ENCODE measurements at places on chromosomes 13 and 19.

DNA sequence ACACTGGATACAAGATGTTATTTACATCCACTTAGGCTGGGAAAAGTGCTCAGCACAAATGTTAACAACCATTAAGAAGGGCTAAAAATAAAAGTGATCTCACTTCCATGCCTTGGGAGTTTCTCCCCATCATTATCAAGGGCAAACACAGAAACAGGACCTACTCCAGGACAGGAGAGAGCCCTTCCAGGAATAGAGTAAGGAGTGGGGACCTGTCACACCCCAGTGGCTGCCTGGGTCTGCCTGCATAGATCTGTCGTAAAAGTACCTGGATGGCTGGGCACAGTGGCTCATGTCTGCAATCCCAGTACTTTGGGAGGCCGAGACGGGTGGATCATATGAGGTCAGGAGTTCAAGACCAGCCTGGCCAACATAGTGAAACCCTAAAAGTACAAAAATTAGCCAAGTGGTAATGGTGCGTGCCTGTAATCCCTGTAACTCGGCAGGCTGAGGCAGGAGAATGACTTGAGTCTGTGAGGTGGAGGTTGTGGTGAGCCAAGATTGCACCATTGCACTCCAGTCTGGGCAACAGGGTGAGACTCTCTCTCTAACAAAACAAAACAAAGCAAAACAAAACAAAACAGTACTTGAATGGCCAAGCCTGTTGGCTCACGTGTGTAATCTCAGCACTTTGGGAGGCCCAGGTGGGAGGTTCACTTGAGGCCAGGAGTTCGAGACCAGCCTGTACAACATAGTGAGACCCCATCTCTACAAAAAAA is 5.6 kb downstream of the ATP8A2 start:
- DNase-seq = no peak

- DNase-seq = peak; percentile 98
These were observed at the start of gene RAD23A for GRCh38 chr19:12945479-12946091. TSS of gene RAD23A (plus strand) at chr19:12945862. CDS start at chr19:12945949, 87 bp downstream.

DNA sequence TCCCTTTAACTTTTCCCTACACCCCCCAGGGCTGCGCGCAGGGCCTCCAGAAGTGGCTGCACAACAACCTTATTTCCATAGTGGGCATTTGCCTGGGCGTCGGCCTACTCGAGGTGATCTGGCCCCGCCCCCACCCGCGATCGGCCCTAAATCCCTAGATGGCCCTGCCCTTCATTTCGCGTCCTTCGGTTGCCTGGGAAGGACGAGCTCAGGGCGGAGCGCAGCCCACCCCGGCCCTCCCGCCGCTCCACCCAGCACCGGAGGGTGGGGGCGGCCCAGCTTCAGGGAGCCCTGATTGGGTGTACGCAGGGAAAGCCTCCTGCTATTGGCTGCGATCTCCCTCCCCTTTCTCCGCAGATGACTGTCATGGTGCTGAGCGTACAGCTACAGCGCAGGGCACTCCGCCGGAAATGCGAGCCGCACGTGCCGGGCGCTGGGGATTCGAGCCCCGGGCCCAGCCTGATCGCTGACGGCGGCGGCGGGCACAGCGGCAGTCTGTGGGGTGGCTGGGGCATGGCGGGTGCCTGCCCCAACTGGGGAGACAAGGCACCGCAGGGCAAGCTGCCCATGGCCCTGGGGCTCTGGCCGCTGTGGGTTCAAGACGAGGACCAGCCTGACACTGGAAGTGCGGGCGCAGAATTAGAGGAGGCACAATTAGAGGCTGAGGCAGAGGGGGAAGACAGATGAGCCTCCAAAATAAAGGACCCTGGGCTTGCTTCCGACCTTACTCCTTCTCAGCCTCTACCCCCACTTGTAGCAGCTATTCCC is 4.3 kb downstream of the CD37 start:
- peak; percentile 48 for DNase-seq

DNA sequence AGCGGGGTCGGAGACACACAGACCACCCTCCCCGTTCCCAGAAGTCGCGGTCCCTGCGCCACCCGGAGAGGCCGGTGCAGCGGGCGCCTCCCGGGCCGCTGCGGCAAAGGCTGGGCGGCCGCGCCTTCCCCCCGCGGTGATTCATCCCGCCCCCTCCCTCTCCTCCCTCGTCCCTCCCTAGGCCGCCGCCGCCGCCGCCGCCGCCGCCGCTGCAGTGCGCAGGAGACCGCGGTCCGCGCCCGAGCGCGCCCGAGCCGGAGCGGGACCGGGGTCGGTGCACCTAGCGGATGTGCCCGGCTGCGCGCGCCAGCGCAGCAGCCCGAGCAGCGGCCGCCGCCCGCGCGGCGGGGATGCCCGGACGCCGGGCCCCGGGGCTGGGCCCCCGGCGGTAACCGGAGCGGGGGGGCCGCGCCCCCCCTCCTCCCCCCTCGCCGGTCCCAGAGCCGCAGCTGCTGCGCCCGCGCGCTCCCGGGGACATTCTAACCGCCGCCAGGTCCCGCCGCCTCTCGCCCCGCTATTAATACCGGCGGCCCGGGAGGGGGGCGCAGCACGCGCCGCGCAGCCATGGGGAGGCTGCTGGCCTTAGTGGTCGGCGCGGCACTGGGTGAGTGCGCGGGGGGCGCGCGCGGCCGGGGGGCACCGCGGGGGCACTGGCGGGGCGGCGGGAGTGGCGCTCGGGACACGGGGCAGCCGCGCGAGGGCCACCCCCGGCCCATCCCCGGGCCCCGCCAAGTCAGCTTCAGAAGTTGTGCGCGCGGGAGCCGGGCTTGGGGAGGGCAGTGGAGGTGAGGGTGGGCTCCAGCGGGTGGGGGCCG is at the start of gene SCN1B:
Gene SCN1B (plus strand): TSS at position 214 of the 815 bp plus-strand sequence. CDS start 351 bp downstream, at position 565.
- DNase-seq = no peak

- no peak for DNase-seq
These were observed 18.3 kb upstream of the ZNF846 start for GRCh38 chr19:9786819-9787218.

- no peak for DNase-seq
These were observed 156.9 kb downstream of the KCTD15 start for GRCh38 chr19:33953592-33953991.

- no peak for DNase-seq
These were observed 12.1 kb upstream of the ZSCAN1 start for GRCh38 chr19:58021541-58022282.

DNA sequence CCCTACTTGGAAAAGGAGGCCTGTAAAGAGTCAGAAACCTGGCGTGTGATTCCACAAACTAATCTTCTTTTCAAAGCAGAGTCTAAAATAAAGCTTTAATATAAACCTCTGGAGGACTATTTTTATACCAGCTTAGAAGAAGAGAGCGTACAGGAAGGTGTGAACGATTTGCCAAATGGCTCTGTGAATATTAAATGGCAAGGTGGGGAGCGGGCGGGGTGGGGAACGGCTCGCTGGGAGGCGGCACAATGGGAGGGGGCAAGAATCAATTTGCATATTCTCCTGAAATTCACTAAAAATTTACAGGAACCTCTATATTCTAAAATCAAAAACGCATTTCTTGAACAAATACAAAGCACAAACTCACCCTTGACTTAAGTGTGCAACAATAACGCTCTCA is 982 bp downstream of the ZNF780B start:
- DNase-seq = no peak

GRCh38 chr13:50842251-50842989 is 1.1 kb downstream of the DLEU7 start:
- no peak for DNase-seq
